ENCODE measurements at places on chromosomes 1 and 21.

DNA sequence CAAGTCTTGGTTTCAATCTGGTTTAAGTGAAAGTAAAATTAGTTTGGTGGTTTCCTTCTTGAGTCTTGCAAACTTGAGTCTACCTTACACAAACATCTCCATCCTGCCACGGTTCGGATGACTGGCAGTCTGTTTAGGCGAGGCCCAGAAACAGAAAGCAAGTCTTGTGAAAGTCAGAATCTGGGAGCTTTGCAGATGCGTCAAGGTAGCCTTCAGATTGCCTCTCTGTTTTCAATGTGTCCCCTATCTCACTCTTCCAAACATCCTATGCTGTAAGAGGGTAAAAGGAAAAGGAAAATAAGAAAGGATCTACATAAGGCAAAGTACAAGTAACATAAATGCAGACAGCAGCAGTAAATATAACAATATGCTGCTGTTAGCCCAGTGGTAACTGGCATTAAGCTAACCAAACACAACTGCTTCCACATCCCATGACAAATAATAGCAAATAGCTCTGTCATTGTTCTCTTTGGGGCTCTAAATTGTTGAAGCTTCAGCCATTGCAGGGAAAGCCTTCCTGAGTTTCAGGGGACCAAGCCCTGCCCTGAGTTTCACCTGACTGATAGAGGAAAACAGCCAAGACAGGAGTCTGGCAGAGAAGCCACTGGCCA is 26.2 kb upstream of the C1orf105 start:
- DNase-seq = no peak

GRCh38 chr1:237431448-237431847 is 389.5 kb downstream of the RYR2 start:
- DNase-seq = no peak

- no peak for DNase-seq
Measured at GRCh38 chr1:98887507-98887906, 117.2 kb downstream of the PLPPR5 start.

- DNase-seq = no peak
Measured at GRCh38 chr1:8633741-8634501, 183.5 kb downstream of the RERE start.

DNA sequence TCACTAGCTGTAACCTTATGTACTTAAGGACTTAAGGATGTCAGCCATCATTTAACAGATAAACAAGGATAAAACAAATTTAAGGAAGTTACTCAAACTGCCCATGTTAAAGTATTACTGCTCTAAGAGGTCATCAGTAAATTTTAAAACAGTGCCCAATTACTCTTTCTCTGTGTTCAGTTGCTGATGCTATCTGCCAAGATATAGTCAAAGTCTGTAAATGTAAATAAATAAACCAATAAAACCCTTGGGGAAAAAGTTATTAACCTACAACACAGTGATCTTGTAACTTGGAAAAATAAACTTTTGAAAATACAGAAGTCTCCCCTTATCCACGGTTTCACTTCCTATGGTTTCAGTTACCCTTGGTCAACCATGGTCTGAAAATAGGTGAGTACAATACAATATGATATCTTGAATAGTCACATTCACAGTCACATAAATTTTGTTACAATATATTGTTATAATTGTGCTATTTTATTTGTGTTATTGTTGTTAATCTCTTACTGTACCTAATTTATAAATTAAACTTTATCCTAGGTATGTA is 501.8 kb downstream of the LMO4 start:
- DNase-seq = no peak

GRCh38 chr1:230899841-230900251 is 31.5 kb upstream of the C1orf198 start:
- no peak for DNase-seq

GRCh38 chr1:176566004-176566975 is 103.3 kb downstream of the PAPPA2 start:
- DNase-seq = no peak

DNA sequence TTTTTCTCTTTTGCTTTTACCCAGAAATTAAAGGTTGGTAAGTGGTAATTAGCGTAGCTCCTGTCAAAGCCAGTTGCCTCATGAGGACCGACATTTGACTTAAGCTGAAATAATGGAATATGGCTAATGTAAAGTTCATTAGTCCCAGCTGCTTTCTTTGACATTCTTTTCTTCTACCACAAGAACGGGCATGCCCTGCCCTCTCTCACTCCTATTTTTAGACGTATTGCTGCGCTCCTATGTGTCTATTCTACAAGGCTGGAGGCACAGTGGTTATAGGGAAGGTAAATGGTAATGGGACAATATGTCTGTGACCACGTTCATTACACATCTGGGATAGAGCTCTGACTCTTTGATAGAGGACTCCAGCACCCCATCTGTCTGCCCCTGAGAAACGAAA is 6.8 kb downstream of the CORT start:
- DNase-seq = no peak

DNA sequence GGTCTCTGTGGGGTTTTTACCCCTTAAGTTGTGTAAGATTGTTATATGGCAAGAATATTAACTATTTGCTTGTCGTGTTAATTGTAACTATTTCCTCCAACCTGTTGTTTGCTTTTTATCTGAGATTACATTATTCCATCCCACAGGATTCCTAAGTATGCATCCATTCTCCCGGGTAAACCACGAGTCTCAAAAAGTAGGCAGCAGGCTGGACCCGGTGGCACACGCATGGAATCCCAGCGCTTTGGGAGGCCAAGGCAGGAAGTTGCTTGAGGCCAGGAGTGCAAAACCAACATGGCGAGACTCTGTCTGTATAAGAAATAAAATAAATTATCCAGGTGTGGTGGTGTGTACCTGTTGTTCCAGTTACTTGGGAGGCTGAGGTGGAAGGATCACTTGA is 12.6 kb upstream of the RSPO1 start:
- no peak for DNase-seq

GRCh38 chr21:17200250-17200649 is 312.6 kb upstream of the CXADR start:
- DNase-seq = no peak

DNA sequence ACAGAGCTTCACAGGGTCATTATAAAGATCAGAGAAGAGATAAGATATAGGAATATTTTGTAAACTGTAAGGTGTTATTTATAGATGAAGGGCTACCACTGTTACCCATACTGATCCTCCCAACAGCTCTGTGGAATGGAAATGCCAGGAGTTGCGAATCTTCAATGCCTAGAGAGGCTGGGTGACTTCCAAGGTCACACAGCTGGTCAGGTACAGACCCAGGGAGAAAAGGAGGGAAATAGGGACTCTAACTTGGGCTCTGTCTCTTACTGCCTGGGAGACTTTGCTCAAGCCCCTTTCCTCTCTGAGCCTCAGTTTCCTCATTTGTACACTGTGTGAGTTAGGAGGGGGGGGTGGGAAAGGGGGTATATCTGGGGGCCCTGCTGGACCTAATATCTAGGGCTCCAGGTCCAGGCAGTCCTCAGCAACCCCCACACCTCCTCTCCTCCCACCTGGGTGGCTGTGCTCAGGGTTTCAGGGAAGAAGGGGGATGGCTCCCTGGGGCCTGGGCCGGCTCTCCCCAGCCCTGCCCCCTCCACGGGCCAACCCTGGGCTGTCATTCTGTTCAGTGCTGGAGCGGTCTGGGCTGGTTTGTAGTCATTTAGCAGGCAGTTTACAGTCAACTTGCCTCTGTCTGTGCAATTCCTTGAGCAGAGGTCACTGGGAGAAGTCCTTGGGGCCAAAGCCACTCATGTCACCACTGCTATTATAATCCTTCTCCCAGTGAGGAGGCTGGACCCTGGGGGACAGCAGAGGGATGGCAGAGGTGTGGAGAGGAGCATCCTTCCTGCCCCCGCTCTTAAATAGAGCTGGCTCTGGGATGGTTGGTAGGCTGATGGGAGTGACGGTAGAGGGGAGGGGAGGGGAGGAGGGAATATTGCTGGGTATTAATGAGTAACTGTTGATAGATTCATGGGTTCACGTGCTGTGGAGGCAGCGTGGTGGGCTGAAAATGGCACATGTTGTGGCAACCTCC is 1.7 kb downstream of the BSND start:
- DNase-seq = no peak

GRCh38 chr1:110472546-110472945 is 21.6 kb downstream of the PROK1 start:
- no peak for DNase-seq

GRCh38 chr1:116768416-116769103 is 14.3 kb downstream of the CD2 start:
- DNase-seq = no peak

DNA sequence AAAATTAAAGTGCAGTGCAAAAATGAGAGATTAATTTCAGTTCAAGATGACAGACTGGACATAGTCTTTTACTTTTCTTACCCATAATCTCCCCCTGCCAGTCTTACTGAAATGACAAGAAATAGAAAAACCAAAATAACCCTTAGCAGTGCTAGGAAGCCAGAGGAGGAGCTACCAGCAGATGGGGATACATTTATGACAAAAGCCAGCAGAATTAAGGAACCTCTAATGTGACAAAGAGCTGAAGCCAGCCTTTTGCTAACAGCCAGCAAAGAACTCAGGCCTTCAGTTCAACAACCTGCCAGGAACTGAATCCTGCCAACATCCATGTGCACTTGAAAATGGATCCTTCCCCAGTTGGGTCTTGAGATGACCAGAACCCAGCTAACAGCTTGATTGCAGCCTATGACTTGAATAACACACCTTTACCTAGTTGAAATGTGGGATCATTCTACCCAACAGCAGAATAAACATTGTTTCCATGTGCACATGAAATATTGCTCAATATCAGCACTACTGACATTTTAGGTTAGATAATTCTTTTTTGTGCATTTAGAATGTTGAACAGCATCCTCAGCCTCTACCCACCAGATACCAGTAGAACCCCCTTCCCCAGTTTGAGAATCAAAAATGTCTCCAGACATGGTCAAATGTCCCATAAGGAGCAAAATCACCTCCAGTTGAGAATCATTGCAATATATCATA is 7.9 kb upstream of the TRAF5 start:
- DNase-seq = no peak

DNA sequence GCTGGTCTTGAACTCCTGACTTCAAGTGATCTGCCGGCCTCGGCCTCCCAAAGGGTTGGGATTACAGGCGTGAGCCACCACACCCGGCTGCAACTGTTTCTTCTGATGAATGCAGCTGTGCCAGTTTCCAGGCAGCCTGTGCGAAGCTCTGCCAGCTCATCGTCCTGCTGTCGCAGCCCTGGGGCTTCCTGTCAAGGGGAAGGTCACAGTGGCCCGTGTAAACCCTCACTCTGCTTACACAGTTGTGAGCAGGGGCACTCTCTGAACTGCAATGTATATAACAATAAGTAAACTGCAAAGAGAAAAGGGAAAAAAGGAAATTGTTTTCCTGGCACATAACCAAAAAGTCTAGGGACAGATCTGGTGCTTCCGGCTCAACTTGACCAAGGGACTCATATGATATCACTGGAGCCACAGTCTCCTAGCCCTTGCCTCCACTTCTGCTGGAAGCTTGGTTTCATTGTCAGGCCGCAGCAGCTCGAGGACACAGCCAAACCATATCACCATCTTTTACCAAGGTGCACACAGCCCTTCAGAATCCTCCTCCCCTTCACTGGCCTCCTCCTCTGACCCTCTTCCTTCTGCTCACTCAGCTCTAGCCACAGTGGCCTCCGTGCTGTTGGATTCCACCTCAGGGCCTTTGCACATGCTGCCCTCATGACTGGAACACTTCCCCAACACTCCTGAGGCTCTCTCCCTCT is 22.8 kb upstream of the LBR start:
- DNase-seq = no peak

- DNase-seq = no peak
Measured at GRCh38 chr1:205171369-205171768, 40.1 kb downstream of the DSTYK start.

- no peak for DNase-seq
Measured at GRCh38 chr1:246588159-246588721, 22.0 kb downstream of the CNST start.

DNA sequence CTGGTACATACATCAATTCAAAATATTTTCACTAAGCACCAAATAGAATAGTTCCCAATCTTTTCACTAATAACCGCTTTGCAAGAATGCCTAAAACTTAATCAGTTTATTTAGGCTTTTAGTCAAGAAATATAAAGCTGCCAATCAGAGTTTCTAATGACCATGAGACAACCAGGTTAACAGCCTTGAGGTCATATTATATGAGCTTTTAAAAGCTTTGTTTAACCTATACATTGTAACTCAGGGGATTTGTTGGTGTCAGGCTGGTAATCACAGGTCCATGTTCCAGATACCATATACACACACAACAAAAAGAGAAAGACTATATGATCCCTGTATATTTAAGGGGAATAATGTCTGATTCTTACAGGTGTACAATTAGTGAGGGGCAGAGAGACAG is 246.2 kb upstream of the ADGRL2 start:
- DNase-seq = no peak

DNA sequence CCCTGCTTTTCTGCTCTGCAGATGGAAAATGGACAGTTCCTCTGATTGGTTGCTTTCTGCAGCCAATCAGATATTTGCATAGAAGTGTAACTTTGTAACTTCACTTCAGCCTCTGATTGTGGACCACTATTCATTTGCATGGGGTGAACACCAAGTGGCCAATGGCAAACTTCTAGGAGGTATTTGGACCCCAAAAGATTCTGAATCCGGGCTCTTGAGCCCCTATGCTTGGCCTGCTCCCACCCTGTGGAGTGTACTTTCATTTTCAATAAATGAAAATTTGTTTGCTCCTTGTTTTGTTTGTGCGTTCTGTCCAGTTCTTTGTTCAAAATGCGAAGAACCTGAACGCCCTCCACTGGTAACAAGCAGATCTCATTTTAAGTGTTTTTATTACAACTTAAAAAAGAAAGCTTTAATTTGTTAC is 6.4 kb upstream of the GSTM4 start:
- DNase-seq = no peak

DNA sequence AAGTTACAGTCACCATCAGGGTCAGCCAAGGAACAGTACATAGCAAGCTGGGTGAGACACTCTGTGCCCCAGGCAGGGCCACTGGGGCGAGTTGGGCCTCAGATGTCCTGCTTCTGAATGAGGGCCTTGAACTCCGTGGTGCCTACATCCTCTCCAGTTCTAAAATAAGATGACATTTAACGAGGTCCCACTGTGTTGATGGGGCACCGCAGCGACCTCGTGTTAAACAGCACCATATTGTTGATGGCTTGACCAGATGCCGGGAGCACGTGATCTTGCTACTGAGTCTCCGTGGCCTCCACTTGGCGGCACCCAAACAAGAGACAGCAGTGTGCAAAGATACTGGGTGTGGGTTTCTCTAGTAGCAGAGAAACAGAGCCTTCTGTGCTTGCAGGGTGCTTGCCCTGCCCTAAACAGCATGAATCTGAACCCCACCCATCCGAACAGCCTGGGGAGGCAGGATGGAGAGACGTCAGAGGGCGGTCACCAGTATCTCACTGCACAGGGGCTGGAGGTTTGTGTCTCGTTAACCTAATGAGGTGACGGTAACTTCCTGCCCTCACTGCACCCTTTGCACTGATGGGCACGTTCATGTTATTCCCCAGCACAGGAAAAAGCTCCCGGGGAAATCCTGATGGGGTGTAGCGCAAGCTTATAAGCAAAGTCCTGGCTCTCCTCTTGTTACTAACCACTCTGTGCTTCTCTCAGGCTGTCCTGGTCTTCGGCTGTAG is 324.4 kb downstream of the AJAP1 start:
- no peak for DNase-seq

GRCh38 chr1:116804736-116805135 is 50.5 kb downstream of the CD2 start:
- DNase-seq = no peak
